ENCODE measurements at places on chromosomes 16 and 17. TPM values are rescaled to one million over a fixed set of nuclear protein-coding genes. Genes with fewer than 3 reads are reported as not detected.

- no peak for DNase-seq
Measured at GRCh38 chr17:41535764-41536481, 7.8 kb upstream of the KRT19 start.

- no peak for DNase-seq
Measured at GRCh38 chr16:82699260-82699659, 72.5 kb downstream of the CDH13 start.

DNA sequence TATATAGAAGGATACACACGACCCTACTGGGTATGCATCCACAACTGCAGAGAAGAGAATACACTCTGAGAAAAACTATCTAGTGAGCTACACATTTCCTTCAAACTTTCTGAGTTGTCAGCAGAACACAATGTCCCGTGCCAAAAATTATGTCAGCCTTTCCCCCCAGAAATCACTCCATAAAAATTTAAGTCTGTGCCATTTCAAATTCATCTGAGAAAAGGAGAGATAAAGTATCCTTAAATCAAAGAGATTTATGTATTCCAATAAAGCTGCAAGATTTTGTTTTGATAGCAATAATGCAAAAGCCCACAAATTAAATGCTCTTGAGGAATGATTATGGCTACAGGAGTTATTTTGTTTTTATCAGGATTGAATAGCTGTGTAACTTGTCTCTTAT is 760.1 kb downstream of the CDH11 start:
- no peak for DNase-seq

DNA sequence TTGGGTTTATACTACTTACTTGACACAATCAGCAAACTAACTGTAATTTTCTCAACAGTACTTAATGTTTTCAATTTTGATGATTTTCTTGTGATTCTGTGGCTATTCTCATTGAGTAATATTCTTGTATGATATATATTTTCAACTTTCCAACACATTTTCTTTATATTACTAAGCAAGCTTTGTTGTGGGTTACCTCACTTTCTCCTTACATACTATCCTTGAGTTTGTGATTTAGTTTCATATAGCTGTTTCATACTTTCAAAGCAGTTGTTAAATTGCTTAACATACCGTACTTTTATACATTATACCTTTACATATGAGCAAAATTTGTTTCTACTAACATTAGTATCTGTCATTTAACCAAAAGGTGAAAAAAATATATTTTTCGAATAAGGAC is 197.1 kb downstream of the BCAS3 start:
- DNase-seq = no peak

DNA sequence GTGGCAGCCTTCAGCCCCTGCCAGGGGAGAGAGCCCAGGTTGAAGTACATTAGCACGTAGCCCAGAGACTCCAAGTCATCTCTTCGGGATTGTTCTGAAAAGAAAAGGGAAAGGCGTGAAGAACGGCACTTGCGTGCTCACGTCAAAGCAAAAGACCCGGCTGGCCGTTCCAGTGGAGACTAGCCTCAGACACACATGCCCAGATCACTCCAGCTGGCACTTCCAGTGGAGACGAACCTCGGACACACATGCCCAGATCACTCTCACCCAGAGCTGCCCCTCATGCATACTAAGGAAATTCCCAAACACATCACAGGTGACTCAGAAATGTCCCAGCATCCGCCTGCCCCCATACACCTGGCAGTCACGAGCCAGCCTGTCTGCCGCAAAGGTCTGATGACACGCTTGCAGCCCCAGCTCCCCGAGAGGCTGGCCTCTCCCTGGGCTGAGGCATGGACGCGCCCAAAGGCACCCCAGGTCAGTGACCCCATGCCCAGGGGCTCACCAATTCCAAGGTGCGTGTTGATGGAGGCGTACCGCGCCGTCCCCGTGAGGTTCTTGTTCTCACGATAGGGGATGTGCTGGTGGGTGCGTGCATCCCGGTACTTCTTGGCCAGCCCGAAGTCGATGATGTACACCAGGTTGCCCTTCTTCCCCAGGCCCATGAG is 20.9 kb downstream of the CSNK1D start:
- DNase-seq = no peak

Gene HS3ST2
- 0.17 TPM for total RNA-seq
